ENCODE measurements at places on chromosomes 11 and 22.
A peak's percentile ranks its signal among the peaks of the same experiment; 100 is the strongest.

- no peak for DNase-seq
Observed at GRCh38 chr22:29517215-29517908, 36.2 kb downstream of the THOC5 start.

DNA sequence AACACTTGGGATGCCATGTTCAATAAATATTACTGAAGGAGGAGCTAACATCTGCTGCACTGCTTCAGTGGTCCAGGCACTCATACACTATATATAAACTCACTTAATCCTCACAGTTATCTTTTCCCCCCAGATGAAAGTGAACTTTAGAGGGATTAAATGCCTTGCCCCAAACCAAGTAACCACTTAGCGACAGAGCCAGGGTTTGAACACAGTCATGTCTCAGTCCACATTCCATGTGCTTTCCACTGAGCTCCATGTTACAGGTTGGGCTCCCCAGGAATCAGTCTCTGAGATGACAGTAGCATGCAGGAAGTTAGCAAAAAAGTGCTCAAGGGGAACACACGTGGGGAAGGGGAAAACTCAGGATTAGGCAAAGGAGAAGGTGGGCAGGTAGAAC is 59.3 kb downstream of the ENDOD1 start:
- DNase-seq = no peak

DNA sequence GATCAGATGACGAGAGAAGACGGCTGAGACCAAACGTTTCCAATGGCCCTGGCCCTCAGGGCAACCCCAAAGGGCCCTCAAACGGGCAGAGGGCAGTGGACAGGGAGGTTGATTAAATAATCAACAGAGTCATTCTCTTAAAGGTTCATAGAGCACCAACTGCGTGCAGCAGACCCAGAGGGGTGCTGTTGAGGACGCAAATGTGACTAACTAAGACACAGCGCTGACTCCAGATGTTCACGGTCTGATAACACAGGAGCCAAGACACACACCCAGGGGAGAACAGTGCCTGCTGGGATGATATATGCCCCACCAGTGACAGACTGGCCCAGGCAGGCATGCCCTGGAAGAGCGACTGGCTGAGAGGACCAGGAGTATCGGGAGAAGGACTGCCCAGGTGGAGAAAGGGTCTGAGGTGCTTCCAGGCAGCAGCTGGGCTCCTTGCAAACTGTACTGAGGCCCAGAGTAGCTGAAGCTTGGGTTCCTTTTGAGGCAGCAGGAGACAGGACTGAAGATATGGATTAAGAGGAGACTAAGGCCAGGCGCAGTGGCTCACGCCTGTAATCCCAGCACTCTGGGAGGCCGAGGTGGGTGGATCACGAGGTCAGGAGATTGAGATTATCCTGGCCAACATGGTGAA is 7.7 kb downstream of the VWCE start:
- DNase-seq = no peak

GRCh38 chr11:18522388-18522787 is 4.4 kb downstream of the TSG101 start:
- no peak for DNase-seq

- DNase-seq = peak; percentile 39
Observed at GRCh38 chr11:23099256-23099655, 239.0 kb upstream of the CCDC179 start.

DNA sequence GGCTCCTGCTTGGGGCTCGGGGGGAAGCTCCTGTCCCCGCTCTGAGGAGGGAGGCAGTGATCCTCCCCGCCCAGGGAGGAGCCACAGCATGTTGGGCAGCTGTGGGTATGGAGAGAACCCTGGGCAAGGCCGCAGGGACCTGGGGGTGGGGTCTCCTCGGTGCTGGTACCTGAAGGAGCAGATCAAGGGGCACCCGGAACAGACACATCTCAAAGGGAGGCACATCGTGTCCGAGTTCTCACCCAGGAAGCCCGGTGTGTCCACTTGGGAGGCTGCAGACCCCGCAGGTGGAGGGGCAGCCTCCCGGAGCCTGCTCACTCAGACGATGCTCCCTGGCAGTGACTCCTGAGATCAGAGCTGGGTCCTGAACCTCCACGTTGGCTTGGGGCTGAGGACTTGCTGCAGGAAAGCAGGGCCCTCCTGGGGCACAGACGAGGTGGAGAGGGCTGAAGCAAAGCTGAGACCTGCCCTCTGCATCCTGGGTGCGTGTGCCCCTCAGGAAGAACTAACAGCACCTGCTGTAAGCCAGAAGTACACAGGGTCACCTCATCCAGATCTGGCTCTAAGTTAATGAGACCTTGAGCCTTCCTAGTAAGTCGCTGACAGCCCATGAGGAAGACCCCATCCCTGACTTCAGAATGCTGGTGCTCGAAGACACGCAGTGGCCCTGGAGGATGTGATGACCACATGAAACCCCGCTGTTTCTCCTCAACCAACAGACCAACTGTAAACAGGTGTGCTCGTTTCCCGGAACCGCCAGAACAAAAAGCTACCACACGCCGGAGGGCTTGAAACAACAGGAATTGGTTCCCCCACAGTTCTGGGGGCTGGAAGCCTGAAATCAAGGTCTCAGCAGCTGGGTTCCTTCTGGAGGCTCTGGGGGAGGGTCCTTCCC is 5.9 kb upstream of the OSBPL5 start:
- DNase-seq = no peak

DNA sequence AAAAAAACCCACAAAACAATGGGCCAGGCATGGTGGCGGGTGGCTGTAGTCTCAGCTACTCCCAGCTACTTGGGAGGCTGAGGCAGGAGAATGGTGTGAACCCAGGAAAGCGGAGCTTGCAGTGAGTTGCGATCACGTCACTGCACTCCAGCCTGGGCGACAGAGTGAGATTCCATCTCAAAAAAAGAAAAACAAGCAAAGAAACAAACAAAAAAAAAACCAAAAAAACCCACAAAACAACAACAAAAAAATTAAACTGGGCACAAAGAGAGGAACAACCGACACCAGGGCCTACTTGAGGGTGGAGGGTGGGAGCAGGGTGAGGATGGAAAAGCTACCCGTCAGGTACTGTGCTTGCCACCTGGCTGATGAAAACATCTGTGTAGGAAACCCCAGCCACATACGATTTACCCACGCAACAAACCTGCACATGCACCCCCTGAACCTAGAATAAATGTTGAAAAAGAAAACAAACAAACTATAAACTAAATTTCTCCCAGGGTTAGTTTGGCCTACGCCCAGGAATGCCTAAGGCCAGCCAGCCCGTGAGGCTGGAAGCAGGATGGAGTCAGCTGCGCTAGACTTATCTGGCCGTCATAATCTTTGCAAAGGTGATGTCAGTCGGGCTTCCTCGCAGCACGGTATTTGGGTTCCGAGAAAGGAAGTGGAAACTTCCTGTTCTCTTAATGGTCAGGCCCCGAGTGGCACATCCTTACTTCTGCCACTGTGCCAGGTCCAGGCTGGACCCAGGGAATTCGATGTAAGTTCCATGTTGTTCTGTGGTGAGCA is 21.9 kb upstream of the CYB5R3 start:
- DNase-seq = no peak

DNA sequence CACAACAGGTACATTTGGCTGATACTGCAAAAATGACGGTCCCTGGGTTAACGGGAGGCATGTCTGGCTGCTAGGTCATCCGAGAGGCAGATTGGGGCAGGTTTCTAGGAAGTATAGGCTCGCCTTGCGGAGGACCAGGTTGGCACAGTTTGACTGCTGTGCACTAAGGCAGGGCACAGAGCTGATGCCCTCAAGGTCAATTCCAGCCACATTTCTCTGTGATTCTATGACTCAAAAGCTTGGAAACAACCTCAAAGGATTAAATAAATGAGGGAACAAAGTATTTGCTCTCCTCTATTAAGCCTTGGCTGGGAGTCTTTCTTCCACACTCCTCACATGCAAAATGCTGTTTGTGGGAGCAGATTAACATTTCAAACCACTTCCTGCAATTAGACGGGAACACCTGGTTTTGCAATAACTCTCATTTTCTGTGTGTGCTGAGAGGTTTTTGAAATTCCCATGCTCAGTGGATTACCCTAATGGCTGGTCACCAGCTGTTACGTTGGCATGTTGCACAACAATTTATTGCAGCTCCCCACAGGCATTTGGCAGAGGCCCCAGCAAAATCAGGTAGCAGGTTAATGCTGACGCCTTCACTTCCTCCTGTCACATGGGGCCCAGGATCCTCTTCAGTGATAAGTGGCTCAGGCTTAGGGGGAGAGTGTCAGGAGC is 61.0 kb upstream of the PLET1 start:
- peak; percentile 86 for DNase-seq

GRCh38 chr11:128888034-128888985 is 2.8 kb upstream of the KCNJ5 start:
- DNase-seq = no peak

- peak; percentile 26 for DNase-seq
Observed at GRCh38 chr22:23774922-23775436, 2.3 kb downstream of the MMP11 start.

GRCh38 chr22:30438559-30438958 is 13.0 kb downstream of the MTFP1 start:
- DNase-seq = no peak

- no peak for DNase-seq
Observed at GRCh38 chr11:103768816-103769215, 267.6 kb upstream of the DDI1 start.

DNA sequence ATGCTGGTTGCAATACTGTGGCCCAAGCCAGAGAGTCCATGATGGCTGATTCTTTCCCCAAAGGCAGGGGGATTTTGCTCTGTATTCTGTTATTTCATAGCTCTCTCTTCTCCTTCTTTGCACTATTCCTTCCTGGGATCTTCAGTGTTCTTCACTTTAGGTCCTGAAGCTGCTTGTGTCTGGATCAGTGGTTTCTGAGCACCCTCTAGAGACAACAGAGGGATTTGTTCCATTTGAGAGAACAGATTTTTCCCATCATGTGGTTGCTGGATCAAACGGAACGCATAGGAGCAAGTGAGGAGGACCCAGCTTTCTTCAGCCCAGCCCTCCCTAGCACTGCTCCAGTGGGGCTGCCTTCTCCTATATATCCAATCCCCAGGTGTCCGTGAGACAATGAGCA is 68.7 kb upstream of the SYN3 start:
- no peak for DNase-seq

DNA sequence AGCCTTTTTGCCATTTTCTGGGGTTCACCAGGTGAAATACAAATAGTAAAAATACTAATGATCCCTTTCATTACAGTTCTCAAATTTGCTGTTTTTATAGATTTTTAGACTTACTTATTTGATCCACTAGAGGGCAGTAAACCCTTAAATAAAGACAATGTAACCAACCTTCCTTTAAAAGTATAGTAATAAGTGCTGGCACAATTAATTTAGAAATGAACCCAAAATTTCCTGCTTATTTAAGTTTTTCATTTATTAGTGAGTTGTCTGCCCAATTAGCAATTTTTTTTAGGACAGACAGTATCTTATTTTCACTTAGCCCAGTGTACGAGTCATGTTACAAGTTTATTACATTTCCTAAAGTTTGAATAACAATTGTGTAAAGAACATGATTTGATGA is 4.7 kb downstream of the DDIAS start:
- DNase-seq = peak; percentile 31

DNA sequence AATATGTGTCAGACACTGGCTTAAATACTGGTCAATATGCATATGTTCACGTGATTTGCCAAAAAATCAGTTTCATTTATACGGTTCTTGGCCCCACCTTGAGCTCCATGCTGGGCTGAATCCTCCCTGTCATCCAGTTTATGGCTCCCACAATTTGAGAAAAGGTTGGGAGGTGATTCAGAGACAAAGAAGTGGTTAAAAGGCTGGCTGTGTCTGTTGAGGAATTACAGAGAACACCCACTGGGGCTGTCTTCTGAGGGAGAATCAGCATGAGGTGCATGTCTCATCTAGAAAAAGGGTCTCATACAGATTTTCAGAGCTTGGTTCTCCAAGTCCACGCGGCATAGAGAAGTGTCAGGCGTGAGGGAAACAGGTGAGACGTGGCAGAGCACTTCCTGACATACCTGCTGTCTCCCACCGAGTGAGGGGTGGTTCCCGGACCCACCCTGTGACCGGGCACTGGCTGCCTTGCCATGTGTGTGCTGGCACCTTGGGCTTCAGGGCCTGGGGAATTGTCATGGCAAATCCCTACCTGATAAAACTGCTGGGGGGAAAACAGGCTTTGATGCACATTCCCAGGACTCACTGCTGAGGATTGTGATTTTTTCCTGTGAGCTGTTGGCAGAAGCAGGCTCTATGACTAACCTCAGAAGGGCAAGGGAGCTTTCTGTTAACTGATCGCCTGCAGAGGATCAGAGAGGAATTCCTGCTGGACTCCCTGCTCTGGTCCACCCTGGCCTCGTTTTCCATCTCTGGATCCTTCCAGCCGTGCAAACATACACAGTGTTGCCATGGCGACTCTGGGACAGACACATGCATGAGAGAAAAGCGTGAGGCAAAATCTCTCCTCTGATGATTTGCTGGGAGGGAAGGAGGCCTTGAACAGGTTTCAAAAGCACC is 223.6 kb downstream of the ADAMTS15 start:
- peak; percentile 87 for DNase-seq

DNA sequence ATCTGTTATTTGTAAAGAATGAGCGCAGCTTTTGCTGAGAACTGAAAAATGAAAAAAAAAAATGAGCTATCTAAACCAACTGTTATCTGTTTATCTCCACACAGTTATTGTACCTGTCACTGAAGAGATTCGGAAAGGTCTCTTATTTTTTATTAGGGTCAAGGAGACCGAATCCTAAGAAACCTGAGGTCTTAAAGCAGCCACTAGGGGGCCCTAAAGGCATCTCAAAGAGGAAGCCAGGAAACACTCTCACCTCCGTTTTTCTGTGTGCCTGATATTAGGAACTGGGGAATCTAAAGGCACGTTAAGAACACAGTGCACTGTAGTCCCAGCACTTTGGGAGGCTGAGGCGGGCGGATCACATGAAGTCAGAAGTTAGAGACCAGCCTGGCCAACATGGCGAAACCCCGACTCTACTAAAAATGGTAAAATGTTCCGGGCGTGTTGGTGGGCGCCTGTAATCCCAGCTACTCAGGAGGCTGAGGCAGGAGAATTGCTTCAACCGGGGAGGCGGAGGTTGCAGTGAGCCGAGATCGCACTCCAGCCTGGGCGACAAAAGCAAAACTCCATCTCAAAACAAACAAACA is 3.5 kb upstream of the LARGE1 start:
- peak; percentile 58 for DNase-seq

- peak; percentile 50 for DNase-seq
Observed at GRCh38 chr22:29369460-29369859, 18.9 kb downstream of the AP1B1 start.

DNA sequence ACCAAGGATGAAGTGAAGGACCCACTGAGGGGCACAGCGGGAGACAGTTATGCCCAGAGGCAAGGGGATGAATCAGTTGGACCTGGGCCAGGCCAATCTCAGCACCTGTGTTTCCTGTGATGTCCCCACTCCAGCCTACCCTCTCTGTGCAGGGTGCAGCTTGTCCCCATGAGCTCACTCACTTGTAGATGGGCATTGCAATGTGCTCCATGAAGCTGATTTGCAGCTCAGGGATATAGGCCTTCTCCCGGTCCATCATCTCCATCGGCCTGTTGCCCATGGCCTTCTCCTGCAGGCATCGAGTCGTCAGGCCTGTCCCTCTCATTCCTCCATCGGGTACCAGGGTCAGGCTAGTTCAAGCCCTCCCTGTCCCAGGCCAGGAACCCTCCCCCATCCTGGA is 96.2 kb downstream of the PDE2A start:
- no peak for DNase-seq

- no peak for DNase-seq
Observed at GRCh38 chr11:13090228-13090708, 81.2 kb downstream of the RASSF10 start.

All from fibroblast of skin of right quadriceps (primary cell).